NCI-H1092 (cell line): ENCODE measurements at places on chromosomes 12 and 14.

DNA sequence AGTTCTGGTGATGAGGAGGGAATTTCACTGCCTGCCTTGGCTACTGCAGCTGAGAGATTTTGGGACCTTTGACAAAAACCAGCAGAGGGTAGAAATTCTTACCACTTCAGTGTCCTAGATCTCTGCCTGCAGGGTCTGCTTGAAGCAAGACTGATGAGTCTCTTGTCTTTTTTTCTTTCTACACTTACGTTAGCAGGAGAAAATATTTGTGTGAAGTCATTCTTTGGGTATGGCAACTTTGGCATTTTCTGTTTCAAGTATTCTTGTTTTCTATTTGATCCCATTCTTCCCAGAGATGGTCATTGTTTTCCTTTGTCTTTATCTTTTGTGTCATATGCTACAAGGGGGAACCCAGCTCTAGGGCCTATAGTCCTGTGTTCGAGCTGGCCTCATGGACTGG lies 65.6 kb upstream of the FERMT2 start:
- DNase-seq, result no peak

DNA sequence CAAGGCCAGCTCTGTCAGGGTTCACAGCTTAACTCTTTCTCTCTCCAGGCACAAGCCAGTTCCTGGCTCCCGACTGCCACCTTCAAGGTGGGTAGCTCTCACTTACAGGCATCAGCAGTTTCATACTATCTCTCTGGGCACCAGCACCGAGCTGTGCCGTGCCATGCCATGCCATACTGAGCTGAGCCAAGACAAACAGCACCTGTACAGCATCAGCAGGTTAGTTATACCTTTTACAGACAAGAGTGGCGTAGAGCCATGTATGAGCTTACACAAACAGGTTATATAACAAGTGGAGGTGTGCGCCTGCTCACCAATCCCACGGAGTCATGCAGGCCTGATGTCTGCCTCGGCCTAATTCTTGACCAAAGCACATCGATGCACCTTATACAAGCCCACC lies 1098.7 kb downstream of the AACS start:
- no peak for DNase-seq

DNA sequence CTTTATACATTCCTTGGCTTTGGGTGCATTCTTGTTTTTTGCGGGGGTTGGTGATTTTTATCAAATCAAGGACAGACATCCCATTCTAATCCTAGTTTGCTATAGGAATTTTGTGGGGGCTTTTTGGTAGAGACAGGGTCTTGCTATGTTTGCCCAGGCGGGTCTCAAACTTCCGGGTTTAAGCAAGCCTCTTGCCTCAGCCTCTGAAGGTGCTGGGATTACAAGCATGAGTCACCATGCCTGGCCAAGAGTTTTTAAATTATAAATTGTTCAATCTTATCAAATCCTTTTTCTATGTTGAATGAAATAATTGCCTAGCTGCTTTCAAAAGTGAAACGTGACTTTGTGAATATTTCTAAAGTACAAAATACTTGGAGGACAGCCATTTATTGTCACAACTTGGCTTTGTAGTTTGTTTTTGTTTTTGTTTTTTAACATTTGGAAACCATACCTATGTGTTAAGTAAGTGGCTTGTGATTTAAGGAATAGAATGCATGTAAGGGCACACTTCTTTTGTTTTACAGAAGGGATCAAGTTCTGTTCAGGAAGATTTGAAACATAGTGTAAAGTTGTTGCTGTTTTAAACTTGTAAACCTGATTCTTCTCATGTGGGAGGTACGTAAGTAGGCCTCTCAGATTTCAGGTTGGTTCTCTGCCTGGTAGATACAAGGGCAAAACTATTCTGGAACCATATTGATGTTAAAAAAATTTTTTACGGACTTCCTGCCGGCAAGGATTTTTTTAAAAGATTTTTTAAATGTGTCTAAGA lies 13.4 kb downstream of the MARK3 start:
- DNase-seq, result no peak

GRCh38 chr14:26400373-26400772 lies 197.5 kb downstream of the NOVA1 start:
- no peak for DNase-seq

DNA sequence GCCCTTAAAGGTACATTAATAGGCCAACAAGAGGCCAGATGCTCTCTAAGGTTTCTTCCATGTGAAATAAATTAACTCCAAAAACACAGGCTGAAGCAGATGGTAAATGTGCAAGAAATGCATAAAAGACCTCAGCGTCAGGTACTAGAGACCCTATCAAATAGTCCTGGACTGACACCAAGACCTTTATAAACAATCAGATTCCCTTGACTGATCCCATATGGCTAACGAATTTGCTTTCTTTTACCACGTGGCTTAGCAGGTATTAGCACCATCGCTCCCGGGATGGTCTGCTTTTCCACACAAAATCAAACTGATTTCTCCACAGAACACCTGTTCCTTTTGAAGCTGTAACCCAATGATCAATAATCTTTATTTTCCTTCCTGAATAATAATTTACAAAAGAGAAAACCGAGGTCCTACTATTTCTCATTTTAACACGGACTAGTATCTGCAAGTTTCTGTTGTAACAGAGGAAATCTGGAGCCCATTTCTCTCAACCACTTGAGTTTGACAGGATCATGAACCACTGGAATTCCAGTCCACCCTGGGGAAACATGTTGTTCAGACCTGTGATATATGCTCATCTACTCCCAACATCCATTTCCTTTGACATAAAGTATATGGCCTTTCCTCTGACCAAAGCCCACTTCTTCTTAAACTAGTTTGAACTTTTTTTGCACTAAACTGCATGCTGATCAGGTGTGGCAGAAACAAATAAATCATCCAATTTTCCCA lies 48.2 kb upstream of the DAAM1 start:
- no peak for DNase-seq

- DNase-seq, result no peak
These were observed 218.0 kb downstream of the DPY19L2 start for GRCh38 chr12:63450334-63450733.
